Ascending aorta (tissue), 2 donors: ENCODE measurements at places on chromosomes 16 and 17. TPM values are rescaled to one million over a fixed set of nuclear protein-coding genes. Genes with fewer than 3 reads are reported as not detected.

The KRTAP16-1 gene
- not detected for total RNA-seq

The PMFBP1 gene
- not detected for total RNA-seq

The TRPV2 gene
- 26.1 TPM for total RNA-seq

The KRT23 gene
- not detected for total RNA-seq

The C16orf74 gene
- total RNA-seq: not detected

The ADCY7 gene
- total RNA-seq: 8.2 TPM

The FBXW10 gene
- not detected for total RNA-seq

The KRTAP4-2 gene
- not detected for total RNA-seq

The TEKT5 gene
- total RNA-seq: not detected

The FASN gene
- total RNA-seq: 90.9 TPM

The CCL15 gene
- total RNA-seq: not detected

The ITGAL gene
- total RNA-seq: 0.11 TPM

The ZG16B gene
- total RNA-seq: not detected

The SNX20 gene
- total RNA-seq: 3.2 TPM

The PRR15L gene
- not detected for total RNA-seq
